ENCODE measurements at places on chromosomes 6 and 20. TPM values are rescaled to one million over a fixed set of nuclear protein-coding genes. Genes with fewer than 3 reads are reported as not detected.

Gene ASIP
- total RNA-seq, result not detected

Gene FNDC11
- total RNA-seq, result 1.8 TPM

Gene TRIM31
- not detected for total RNA-seq

Gene C20orf141
- not detected for total RNA-seq

Gene TEAD3
- 13.5 TPM for total RNA-seq

Gene SLC13A3
- 6.0 TPM for total RNA-seq

Gene PBOV1
- total RNA-seq, result not detected

Gene MYB
- 0.29 TPM for total RNA-seq

Gene MC3R
- not detected for total RNA-seq
